ENCODE measurements at places on chromosomes 1 and 21.

DNA sequence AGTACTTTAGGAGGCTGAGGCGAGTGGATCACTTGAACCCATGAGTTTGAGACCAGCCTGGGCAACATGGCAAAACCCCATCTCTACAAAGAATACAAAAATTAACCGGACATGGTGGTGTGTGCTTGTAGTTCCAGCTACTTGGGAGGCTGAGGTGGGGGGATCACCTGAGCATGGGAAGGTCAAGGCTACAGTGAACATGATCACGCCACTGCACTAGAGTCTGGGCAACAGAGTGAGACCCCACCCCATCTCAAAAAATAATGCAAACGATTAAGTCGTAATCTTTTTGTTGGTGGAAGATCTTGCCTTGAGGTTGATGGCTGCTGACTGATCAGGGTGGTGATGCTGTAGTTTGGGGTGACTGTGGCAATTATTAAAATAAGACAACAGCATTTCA, 6.3 kb downstream of the RCAN3 start:
- DNase-seq, result no peak

GRCh38 chr1:30526652-30527345, 196.6 kb downstream of the MATN1 start:
- DNase-seq, result no peak

GRCh38 chr21:16194095-16194787, 464.5 kb downstream of the USP25 start:
- DNase-seq, result peak; percentile 83

- no peak for DNase-seq
Measured at GRCh38 chr1:84928979-84929378, 36.0 kb upstream of the LPAR3 start.

DNA sequence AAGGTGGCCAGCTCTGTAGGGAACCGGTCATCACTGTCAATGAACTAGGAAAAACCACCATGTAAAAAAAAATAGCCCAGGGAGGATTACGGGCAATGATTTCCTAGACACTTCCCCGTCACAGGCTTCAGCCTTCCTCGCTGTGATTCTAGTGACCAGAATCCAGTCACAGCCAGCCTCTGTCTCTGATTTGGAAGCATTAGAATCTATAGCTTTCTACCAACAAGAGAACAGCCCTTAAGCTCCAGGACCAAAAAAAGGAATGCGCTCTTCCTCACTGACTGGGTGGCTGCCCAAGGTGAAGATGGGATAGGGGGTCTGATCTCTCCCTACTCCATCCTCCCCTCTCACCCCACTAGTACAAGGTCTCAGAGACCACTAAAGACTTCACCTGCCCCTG, 67.2 kb downstream of the TEX35 start:
- DNase-seq, result no peak

DNA sequence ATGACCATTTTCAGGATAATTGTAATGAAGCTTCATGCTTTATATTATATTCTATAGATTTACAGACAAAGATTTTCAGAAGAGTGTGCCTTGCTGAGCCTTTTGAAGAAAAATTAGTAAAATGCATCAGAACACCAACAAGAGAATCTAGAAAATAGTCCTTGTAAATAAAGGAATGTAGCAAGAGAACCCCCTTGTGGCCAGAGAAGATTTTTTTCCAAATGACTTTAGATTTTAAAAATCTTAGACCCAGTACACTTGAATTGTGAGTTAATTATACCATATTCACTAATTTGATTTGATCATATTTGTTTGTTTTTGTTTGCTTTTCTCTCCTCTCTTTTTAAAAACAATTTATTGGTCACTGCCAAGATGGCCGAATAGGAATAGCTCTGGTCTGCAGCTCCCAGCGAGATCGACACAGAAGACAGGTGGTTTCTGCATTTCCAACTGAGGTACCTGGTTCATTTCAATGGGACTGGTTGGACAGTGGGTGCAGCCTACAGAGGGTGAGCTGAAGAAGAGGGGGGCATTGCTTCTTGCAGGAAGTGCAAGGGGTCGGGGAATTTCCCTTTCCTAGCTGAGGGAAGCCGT, 12.8 kb upstream of the IFI44L start:
- peak; percentile 40 for DNase-seq

DNA sequence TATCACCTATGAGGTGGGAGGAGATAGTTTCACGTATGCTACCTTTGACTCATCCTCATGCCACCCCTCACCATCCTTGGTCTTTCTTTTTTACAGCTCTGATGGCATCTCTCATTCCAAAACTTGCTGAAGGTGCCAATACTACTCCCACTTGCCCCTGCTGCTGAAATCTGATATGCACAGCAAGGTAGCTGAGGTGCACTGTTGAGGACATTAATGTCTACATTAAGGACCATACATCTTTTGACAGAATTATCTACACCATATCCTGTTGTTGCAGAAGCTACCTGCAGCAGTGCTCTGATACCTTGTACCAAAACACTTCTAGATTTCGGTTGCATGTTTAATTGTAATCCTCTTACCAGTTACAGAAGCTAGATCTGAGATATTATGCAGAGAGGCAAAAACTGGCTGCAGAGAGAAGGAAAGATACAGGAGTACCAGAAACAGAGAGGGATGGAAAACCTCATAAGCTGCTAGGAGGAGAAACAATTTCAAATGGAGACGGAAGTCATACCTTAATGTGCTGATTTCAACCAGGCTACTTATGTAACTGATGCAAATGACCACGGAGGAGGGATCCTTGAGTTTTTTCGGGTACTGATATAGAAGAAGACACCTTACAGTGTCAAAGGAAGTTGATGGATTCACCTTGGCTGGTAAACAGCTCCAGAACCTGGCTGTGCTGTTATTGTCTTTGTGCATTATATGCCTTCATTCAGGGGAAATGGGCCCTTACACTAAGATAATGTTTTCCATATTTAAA, 19.3 kb upstream of the PTPRC start:
- DNase-seq, result no peak

- DNase-seq, result peak; percentile 88
Measured at GRCh38 chr1:160607011-160607671, 27.8 kb upstream of the CD84 start.

- peak; percentile 69 for DNase-seq
Measured at GRCh38 chr1:89022167-89022959, at the start of gene GBP3. TSS of gene GBP3 (minus strand) at chr1:89022866. CDS start at chr1:89020721, 2,145 bp downstream.

All from epithelial cell of esophagus (primary cell).